ENCODE measurements at places on chromosomes 7 and 10.

DNA sequence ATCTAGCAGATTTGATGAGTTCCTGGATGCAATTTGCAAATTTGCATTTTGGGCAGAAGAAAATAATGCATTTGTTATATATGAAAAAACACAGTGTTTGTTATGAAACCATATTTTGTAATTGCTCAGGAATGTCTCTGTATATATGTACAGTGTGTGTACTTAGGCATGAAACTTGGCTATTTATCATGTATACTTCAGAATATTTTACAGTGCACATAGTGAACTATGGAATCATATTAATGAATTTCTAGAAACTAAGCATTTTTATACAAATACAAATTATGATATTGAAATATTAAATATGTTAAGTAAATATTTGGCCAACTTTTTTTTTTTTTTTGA is 107.5 kb downstream of the TWIST1 start:
- no peak for DNase-seq

GRCh38 chr10:10777723-10778122 is 239.9 kb upstream of the CELF2 start:
- no peak for DNase-seq

DNA sequence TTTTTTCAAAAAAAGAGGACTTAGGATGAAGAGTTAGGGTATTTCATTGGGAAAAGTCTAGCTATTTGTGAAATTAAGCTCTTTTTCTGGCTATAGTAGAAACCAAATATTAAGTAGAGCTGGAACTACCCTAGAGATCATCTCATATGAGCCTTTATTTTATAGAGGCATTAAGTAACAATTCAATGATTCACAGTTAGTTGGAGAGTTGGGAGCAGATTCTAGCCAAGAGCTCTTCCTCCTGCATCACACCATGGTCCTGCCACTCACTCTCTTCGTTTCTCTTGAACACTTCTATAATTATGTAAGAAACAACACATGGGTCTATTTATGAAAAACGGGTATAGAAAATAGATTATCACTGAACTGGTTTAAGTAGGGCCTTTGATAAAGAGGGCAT is 76.1 kb upstream of the ANK3 start:
- no peak for DNase-seq

DNA sequence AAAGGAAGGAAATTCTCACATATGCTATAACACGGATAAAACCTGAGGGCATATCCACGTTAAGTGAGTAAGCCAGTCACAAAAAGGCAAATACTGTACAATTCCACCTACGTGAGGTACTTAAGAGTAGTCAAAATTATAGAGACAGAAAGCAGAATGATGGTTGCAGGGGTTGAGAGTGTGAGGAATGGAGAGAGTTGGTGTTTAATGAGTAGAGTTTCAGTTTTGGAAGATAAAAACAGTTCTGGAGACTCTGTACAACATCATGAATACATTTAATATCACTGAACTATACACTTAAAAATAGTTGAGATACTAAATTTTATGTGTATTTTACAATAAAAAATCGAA is 95.1 kb downstream of the SNX13 start:
- no peak for DNase-seq

- DNase-seq = no peak
Observed at GRCh38 chr7:51314726-51315125, 1.9 kb downstream of the COBL start.

DNA sequence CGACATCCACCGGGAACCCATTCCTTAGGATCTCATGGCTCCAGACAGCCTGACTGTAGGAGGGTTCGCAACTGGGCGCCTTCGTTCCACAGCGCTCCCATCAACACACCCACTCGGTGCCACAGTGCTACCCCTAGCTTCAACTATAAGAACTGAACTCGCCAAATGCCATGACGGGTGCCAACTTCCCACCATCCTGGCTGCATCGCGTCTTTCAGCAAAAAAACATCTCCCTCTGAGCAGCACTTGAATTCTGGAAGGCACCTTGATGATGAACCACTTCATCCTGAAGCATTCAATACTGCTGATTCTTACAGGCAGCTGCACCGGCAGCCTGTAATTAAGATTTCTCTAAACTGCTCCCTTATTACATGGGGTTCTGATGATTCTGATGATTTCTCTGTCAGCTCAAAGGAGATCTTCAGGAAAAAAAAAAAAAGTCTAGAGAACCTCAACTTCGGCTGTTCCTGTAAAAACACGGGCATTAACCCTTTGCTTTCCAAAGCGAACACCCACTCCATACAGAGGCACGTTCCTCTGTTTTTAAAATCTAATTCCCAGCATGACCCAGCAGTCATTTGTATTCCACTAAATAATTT is 1.3 kb downstream of the CYTH3 start:
- peak; percentile 36 for DNase-seq

Measured in activated naive CD4-positive, alpha-beta T cell treated with anti-CD3 and anti-CD28 coated beads, Interleukin-2, amount 10 ng/mL, durations not matched to agents 7 days and 5 days (primary cell).